ENCODE measurements at places on chromosomes 4 and X. TPM values are rescaled to one million over a fixed set of nuclear protein-coding genes. Genes with fewer than 3 reads are reported as not detected.

Gene CFAP299
- total RNA-seq: not detected

Gene HSFX3
- not detected for total RNA-seq

Gene EPHA5
- total RNA-seq: not detected

Gene ANTXR2
- total RNA-seq: 27.3 TPM

DNA sequence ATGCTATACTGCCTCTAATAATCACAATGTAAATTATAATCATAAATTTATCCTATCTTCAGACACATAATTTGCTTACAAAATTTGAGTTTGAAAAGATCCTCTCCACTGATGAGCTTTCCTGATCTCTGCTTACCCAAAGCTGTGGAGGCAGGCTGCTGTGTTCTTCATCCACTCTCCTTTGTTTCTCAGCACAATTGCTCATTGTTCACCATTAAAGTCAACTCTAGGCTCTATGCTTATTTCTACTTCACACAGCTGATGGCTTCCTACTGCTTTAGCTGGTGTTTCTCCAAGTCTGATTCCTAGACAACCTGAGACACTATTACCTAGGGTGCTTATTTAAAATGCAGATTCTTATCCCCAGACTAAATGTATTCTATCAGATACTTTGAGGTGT is 319.7 kb downstream of the PCDH18 start:
- no peak overlapping the region for H3K4me3 ChIP-seq
- no peak overlapping the region for H3K27ac ChIP-seq
- no peaks in the 10 kb centered on the region for H3K27me3 ChIP-seq
- no peaks in the 10 kb centered on the region for H3K36me3 ChIP-seq
- no peak for DNase-seq

- H3K4me1 ChIP-seq: peaks cover 22% of the 10 kb centered on the region
- no peaks in the 10 kb centered on the region for H3K27me3 ChIP-seq
- no peak for DNase-seq
- H3K36me3 ChIP-seq: no peaks in the 10 kb centered on the region
- H3K27ac ChIP-seq: no peak overlapping the region
Measured at GRCh38 chrX:136255541-136255940, 4.3 kb upstream of the MAP7D3 start.

DNA sequence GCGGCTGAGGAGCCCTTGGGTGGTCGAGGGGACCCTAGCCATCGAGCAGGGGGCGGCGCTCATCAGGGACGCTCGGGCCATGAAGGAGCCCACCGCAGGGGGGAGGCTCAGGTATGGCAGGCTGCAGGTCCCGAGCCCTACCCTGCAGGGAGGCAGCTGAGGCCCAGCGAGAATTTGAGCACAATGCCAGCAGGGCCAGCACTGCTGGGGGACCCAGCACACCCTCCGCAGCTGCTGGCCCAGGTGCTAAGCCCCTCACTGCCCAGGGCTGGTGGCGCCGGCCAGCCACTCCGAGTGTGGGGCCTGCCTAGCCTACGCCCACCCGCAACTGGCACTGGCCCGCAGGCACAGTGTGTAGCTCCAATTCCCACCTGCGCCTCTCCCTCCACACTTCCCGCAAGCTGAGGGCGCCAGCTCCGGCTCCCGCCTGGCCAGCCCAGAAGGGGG is 325.4 kb upstream of the FRG1 start:
- H3K27me3 ChIP-seq: no peaks in the 10 kb centered on the region
- H3K4me1 ChIP-seq: no peaks in the 10 kb centered on the region
- H3K36me3 ChIP-seq: no peaks in the 10 kb centered on the region
- no peak overlapping the region for H3K27ac ChIP-seq
- H3K4me3 ChIP-seq: no peak overlapping the region

GRCh38 chr4:5385741-5386311 is 322.5 kb downstream of the EVC2 start:
- H3K4me3 ChIP-seq: no peak overlapping the region
- no peak for DNase-seq
- H3K4me1 ChIP-seq: no peaks in the 10 kb centered on the region
- H3K36me3 ChIP-seq: no peaks in the 10 kb centered on the region

DNA sequence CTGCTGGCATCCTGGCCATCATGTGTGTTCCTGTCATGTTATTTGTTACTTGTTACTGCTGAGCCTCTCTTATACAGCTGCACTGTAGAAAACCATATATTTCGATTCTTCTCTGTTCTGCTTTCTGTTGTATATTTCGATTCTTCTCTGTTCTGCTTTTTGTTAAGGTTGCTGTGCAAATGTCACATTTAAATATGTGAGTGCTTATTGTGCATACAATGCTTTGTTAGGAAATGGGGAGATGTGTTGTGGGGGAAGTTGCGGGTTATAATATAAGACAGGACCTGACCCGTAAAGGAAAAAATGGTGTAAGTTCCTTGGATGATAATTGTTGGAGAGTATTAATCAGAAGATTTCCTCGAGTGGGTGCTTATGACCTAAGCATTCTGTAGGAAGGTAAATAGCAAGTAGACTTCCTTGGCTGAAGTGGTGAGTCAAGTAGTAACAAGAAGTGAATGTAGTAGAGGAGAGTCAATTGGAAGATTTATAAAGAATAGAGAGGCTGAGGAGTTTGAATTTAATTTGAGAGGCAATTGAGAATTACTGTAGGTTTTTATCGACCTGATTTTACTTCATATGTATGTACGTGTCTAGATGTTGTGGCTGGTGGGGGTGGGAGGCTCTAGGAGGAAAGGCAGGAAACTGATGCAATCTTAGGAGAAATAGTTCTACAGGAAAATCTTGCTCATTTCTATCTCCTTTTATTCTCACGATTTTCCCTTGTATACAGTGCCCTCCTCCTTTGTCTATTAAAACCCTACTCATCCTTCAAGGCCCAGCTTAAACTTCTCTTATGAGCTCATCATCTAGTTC is 8.5 kb downstream of the OGT start:
- H3K4me1 ChIP-seq: peaks cover 61% of the 10 kb centered on the region
- H3K4me3 ChIP-seq: peak overlapping the region; percentile 85
- H3K27ac ChIP-seq: peak overlapping the region; percentile 83
- no peak for DNase-seq

Gene H2BW2
- total RNA-seq: not detected

GRCh38 chr4:188930822-188931221 is 791.6 kb downstream of the TRIML1 start:
- H3K27ac ChIP-seq: no peak overlapping the region
- H3K4me3 ChIP-seq: no peak overlapping the region
- H3K27me3 ChIP-seq: no peaks in the 10 kb centered on the region
- no peak for DNase-seq
- H3K36me3 ChIP-seq: no peaks in the 10 kb centered on the region
- no peaks in the 10 kb centered on the region for H3K4me1 ChIP-seq

- no peaks in the 10 kb centered on the region for H3K27me3 ChIP-seq
- peak overlapping the region; percentile 87 for H3K27ac ChIP-seq
- DNase-seq: peak; percentile 66
- peak overlapping the region; percentile 1 for H3K4me3 ChIP-seq
- H3K36me3 ChIP-seq: peaks cover 16% of the 10 kb centered on the region
Measured at GRCh38 chrX:148310426-148311165, 189.8 kb upstream of the AFF2 start.

- DNase-seq: no peak
- H3K36me3 ChIP-seq: peaks cover 65% of the 10 kb centered on the region
- H3K27me3 ChIP-seq: no peaks in the 10 kb centered on the region
- peak overlapping the region; percentile 64 for H3K27ac ChIP-seq
- peak overlapping the region; percentile 17 for H3K4me3 ChIP-seq
- peaks cover 51% of the 10 kb centered on the region for H3K4me1 ChIP-seq
Measured at GRCh38 chr4:89243733-89244252, 63.8 kb downstream of the GPRIN3 start.

Gene SMS
- 60.8 TPM for total RNA-seq

DNA sequence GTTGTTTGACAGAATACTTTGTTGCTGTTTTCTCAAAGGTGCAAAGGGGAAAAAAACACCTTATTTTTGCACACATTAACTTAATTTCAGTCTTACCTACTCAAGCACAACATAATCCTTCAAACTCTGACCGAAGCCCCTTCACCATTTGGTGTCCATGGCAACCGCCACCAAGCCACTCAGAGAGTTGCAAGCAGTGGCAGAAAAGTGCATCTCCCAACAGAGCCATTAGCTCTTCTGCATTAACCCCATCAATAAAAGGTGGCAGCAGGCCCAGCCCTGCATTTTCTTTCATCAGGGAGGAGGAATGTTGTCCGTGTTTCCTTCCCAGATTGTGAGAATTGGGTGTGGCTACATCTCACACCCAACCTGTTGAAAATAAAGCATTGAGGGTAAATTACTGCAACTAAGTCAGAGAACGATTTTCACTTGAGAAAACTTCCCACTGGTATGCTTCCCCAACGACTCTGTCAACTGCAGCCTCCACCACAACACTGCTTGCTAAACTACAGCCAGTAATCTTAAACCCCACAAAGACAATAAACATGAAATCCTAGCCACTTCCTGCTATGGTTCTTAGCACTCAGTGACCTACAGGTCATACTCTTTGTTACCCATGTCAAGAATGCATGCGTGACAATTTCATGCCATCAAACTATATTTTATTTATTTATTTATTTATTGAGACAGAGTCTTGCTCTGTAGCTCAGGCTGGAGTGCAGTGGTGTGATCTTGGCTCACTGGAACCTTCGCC is 154.0 kb downstream of the GRIA3 start:
- no peaks in the 10 kb centered on the region for H3K27me3 ChIP-seq
- no peak overlapping the region for H3K27ac ChIP-seq
- no peak overlapping the region for H3K4me3 ChIP-seq
- DNase-seq: no peak

DNA sequence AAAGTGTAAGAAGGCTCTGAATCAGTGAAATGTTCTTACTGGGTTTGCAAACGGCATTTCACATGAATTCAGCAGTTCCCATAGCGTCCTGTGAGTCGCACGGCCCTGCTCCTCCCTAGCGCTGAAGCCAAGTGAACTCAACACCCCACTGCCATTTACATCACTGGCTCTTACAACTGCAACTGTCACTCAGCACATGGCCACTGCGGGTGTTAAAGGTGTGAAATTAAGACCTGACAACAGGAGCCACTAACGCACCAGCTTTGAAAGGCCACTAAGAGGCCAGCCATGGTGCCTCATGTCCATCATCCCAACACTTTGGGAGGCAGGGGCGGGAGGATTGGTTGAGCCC is 31.7 kb downstream of the RNF212 start:
- DNase-seq: no peak
- no peaks in the 10 kb centered on the region for H3K36me3 ChIP-seq

DNA sequence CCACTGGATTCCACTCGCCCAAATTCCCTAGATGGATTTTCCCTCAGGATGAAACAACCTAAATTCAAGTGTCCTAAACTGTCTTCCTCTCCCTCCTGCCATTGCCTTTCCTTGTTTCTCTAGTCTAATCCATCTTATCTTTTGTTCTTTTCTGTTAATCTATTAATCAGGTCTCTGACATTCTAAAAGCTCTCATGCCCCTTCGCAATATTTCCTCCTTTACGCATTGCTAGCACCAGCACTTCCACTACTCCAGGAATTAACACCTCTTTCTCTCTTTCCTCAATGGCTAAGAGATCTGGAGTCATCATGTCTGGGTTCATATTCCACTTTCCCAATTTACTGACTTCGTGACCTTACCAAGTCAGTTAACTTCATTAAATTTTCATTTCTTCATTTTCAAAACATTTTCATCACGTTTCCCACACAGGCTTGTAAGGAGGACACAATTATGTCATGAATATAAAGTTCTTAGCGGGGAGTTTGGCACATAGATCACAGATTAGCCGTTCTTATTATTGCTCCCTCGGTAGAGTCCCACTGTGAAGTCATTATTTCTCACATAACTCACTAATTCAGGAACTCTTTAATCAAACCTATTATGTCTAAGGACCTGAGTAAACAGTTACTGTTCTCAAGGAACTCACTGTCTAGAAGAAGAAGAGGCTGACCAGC is 45.3 kb downstream of the FAT4 start:
- no peaks in the 10 kb centered on the region for H3K27me3 ChIP-seq
- no peak for DNase-seq
- H3K4me1 ChIP-seq: no peaks in the 10 kb centered on the region
- H3K27ac ChIP-seq: no peak overlapping the region

DNA sequence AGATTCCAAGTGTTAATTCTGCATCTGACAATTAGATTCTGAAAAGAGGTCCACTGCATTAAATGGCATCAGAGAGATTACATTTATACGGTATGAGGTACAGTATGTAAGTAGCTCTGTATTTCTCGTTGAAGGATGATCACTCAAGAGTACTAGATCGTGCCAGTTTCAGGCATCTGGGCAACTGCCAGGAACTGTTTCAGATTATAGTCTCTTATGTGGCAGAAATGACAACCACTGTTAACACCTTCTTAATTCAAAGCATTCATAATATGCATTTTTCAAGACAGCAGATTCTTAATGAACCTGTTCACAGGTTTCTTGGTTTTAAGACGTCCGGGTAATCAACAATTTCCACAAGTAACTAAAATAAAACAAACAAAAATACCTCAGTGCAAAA is 1.6 kb downstream of the ANKRD50 start:
- H3K36me3 ChIP-seq: no peaks in the 10 kb centered on the region
- H3K4me1 ChIP-seq: peaks cover 4% of the 10 kb centered on the region
- H3K27me3 ChIP-seq: peaks cover 8% of the 10 kb centered on the region
- H3K27ac ChIP-seq: no peak overlapping the region

Gene CSAG3
- total RNA-seq: 0.35 TPM

GRCh38 chr4:38119668-38120385 is 159.6 kb downstream of the PTTG2 start:
- H3K4me3 ChIP-seq: no peak overlapping the region
- no peaks in the 10 kb centered on the region for H3K27me3 ChIP-seq
- DNase-seq: no peak
- peaks cover 19% of the 10 kb centered on the region for H3K4me1 ChIP-seq
- H3K36me3 ChIP-seq: peaks cover 59% of the 10 kb centered on the region

GRCh38 chr4:139297001-139297410 is 4.3 kb upstream of the NAA15 start:
- DNase-seq: no peak
- peaks cover 45% of the 10 kb centered on the region for H3K4me1 ChIP-seq
- no peaks in the 10 kb centered on the region for H3K27me3 ChIP-seq

DNA sequence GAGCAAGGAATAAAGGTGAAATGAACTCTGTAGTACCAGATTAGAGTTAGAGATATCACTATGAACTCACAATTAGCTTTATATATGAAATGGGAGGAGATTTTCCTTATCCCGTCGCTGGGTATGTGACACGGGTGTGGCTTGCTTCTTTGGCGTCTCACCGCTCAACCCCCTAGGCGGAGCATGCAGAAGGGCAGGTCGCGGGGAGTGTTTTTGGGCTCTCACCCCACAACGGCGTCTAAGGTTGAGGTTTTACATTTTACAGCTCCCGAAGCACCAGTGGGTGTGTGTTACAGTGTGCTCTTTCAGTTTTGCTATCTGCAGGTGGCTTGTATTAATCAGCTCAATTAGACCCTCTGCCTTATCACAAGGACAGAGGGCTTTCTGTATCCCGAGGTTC is 42.1 kb upstream of the MAGEB10 start:
- no peaks in the 10 kb centered on the region for H3K36me3 ChIP-seq
- no peak overlapping the region for H3K4me3 ChIP-seq
- no peak for DNase-seq
- no peak overlapping the region for H3K27ac ChIP-seq
- no peaks in the 10 kb centered on the region for H3K27me3 ChIP-seq
- no peaks in the 10 kb centered on the region for H3K4me1 ChIP-seq

- DNase-seq: no peak
- no peaks in the 10 kb centered on the region for H3K36me3 ChIP-seq
- H3K4me1 ChIP-seq: peaks cover 15% of the 10 kb centered on the region
Measured at GRCh38 chr4:145501051-145501660, 19.5 kb downstream of the SMAD1 start.

Gene TBC1D9
- not detected for total RNA-seq

Gene NDUFC1
- 42.4 TPM for total RNA-seq

Gene TLR1
- total RNA-seq: 19.5 TPM

- H3K27me3 ChIP-seq: peaks cover 15% of the 10 kb centered on the region
- H3K36me3 ChIP-seq: peaks cover 6% of the 10 kb centered on the region
- H3K4me1 ChIP-seq: peaks cover 21% of the 10 kb centered on the region
- H3K4me3 ChIP-seq: no peak overlapping the region
- no peak for DNase-seq
Measured at GRCh38 chr4:76998251-76998901, 48.8 kb downstream of the SEPTIN11 start.

Measured in activated CD4-positive, alpha-beta T cell treated with anti-CD3 and anti-CD28 coated beads, Interleukin-2, amount 10 ng/mL, durations not matched to agents 7 days and 5 days (primary cell).